A172 (cell line): ENCODE measurements at places on chromosomes 12 and 14. TPM values are rescaled to one million over a fixed set of nuclear protein-coding genes. Genes with fewer than 3 reads are reported as not detected.
A peak's percentile ranks its signal among the peaks of the same experiment; 100 is the strongest.

- no peak for DNase-seq
These were observed 259.9 kb upstream of the DDHD1 start for GRCh38 chr14:53412819-53413675.

- DNase-seq: no peak
These were observed 181.2 kb downstream of the TMTC2 start for GRCh38 chr12:82867762-82868500.

- peak; percentile 14 for DNase-seq
These were observed 23.4 kb downstream of the DUSP16 start for GRCh38 chr12:12539028-12539810.

DNA sequence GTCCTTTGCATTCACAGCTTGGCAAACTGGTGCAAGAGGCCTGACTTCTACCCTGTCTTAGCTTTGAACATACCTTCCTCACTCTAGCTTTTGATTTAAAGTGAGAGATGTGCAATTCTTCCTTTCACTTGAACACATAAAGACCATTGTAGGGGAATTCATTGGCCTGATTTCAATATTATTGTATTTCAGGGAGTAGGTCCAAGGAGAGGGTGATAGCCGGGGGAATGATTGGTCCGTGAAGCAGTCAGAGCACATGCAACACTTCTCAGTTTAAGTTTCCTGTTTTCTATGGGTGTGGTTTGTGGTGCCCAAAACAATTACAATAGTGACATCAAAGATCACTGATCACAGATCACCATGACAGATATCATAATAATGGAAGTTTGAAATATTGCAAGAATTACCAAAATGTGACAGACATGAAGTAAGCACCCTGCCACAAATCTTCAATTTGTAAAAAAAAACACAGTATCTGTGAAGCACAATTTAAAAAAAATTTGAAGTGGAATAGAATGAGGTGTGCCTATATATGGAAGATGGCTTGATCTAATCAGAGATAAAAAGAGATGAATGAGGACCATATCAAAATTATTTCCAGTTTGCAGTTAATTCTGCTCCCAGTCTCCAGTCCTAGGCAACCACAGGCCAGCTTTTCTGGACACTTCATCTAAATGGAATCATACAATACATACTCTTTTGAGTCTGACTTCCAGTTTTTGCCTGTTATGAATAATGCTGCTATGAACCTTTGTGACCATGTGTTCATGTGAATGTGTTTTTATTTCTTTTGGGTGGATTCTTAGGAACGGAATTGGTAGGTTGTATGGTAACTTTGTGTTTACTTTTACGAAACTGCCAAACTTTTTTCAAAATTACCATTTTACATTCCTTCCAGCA is 23.2 kb downstream of the BORCS5 start:
- no peak for DNase-seq

DNA sequence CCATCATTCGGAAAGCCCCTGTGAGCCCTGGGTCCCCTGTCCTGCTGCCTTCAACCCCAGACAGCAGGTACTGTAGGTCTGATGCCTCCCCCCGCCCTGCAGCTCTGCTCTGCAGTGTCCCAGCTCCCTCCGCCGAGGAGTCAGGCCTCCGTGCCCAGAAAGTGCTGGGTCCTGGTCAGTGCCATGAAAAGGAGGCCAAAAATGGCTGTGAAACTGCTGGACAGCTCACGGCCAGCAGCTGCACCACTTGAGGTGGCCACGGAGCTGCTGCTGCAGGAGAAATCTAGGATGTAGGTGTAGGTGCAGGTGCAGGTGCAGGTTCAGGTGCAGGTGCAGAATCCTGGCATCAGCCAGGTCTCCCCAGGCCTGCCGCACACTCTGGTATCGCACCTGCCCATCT is 196.1 kb downstream of the SLC15A4 start:
- no peak for DNase-seq

DNA sequence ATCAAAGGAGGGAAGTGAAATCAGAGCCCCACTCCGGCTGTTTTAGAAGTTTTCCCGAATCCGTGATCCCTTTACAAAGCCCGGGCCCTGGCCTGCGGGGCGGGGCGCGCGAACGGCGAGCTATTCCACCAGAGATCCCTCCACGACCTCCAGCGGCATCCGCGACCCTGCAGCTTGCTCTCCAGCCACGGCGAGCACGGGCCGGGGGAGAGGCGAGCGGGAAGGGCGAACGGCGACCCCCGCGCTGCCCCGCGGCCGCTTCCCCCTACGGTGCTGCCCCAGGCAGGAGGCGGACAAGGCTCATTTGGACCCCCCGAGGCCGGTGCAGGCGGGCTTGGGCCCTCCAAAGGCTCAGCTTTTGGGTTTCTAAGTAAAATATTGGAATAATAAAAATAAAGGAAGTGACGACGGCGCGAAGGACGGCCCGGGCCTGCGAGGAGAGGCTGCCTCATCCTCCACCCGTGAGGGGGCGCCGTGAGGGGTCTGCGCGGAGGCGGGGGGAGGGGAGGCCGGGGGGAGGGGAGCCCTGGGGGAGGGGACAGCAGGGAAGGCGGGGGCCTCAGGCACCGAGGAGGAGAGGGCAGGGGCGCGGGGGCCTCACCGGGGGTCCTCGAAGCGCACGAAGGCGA is 613 bp downstream of the SRSF9 start:
- no peak for DNase-seq

GRCh38 chr14:71482671-71483070 is 449.6 kb upstream of the RGS6 start:
- no peak for DNase-seq

DNA sequence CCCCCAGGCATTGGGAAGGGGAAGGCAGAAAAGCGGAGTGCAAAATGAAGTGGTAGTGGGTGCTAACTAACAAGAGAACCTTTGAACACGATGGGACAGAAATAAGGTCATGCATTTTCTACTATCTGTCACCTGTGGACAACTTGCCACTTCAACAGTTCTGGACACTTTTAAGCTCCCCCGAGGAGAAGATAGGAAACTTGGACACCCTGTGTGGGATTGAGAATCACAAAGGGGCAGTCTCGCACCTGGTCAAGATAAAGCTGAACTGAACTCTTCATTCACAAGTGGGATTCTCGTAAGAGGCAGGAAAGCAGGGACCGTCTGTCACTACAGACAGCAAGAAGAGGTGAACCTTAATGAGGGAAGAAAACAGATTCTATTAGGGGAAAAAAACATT is 51.6 kb downstream of the EIF2S3B start:
- DNase-seq: no peak

- DNase-seq: no peak
These were observed 530.2 kb downstream of the RPS29 start for GRCh38 chr14:49056021-49056420.

- DNase-seq: no peak
These were observed 18.1 kb upstream of the IGF1 start for GRCh38 chr12:102498471-102498870.

DNA sequence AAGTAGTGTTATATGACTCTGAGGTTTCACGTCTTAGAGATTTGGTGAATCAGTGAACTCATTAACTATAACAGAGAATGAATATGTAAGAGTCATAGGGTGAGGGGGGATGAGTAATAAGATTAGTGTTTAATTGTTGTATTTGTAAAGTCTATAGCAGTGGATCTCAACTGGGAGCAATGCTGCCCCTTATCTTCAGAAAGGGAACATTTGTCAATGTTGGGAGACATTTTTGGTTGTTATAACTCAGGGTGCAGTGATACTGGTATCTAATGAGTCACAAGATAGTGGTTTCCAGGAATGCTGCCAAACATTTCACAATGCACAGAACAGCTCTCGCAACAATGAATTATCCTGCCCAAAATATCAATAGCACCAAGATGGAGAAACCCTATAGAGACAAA is 1193.7 kb downstream of the GALC start:
- peak; percentile 97 for DNase-seq

The GNG2 gene
- total RNA-seq: 3.8 and 8.5 TPM in 2 replicates

The SRRM4 gene
- not detected in 2 replicates for total RNA-seq

The RNF212B gene
- not detected in 2 replicates for total RNA-seq

The BRI3BP gene
- total RNA-seq: 14.4 and 18.6 TPM in 2 replicates

The PRB2 gene
- total RNA-seq: not detected in 2 replicates
